CD4-positive, alpha-beta T cell treated with Interleukin-1 beta for 1 hour (primary cell): ENCODE measurements at places on chromosomes 1 and 21.

DNA sequence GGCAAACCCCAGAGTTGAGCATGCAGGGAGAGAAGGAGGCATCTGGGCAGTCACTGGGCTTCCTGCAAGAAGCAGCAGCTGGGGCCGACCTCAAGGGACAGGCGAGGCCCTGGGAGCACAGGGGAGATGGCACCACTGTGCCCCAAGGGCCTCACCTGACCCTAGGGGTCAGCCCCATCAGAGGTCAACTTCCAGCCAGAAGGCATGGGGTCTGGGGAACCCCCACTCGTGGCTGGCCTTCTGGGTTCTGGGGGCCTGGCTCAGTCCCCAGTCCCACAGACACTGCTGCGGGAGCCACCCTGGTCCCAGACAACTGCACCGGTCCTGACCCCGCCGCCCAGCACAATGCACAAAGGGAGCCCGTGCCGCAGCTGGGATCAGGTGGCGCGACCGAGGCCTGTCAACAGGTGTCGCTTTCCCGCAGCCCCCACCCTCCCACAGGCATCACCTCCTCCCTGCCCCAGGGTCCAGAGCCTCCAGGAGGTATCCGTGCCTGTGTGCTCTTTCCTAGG, 6.2 kb downstream of the WNT9A start:
- DNase-seq, result no peak

- DNase-seq, result peak; percentile 85
Measured at GRCh38 chr1:61049850-61050540, 32.4 kb upstream of the NFIA start.

GRCh38 chr1:206511362-206512057, 4.2 kb downstream of the RASSF5 start:
- DNase-seq, result no peak

GRCh38 chr1:223197923-223198627, 55.0 kb upstream of the TLR5 start:
- no peak for DNase-seq

- DNase-seq, result no peak
Measured at GRCh38 chr1:63634471-63634870, 41.3 kb downstream of the PGM1 start.
